Smooth muscle cell of the coronary artery (primary cell): ENCODE measurements at places on chromosomes 3 and 15. TPM values are rescaled to one million over a fixed set of nuclear protein-coding genes. Genes with fewer than 3 reads are reported as not detected.

A4GNT gene
- not detected in 2 replicates for total RNA-seq

ZNF280D gene
- 15.3 and 16.2 TPM in 2 replicates for total RNA-seq

GPR171 gene
- total RNA-seq: not detected in 2 replicates

TMC3 gene
- total RNA-seq: 13.7 TPM in 1 of 2 replicates, not detected in the other

NUP210 gene
- total RNA-seq: under 0.01 TPM in 1 of 2 replicates, not detected in the other

PSMA4 gene
- total RNA-seq: 61.3 and 157 TPM in 2 replicates

EPHA3 gene
- under 0.01 and 2.2 TPM in 2 replicates for total RNA-seq

TMEM62 gene
- 4.9 and 6.8 TPM in 2 replicates for total RNA-seq

ACTRT3 gene
- total RNA-seq: 3.3 and 3.5 TPM in 2 replicates

CPLX3 gene
- total RNA-seq: not detected in 2 replicates

CLDN11 gene
- 130 and 280 TPM in 2 replicates for total RNA-seq

CYP1A1 gene
- 0.45 TPM in 1 of 2 replicates, not detected in the other for total RNA-seq

IQSEC1 gene
- 9.5 and 11.5 TPM in 2 replicates for total RNA-seq

RPP25 gene
- total RNA-seq: 1.8 and 4.4 TPM in 2 replicates
